ENCODE measurements at places on chromosomes 5 and 9.

- no peak for DNase-seq
Observed at GRCh38 chr5:6541256-6542013, 91.4 kb downstream of the NSUN2 start.

GRCh38 chr5:137283801-137284200 is 215.3 kb downstream of the SPOCK1 start:
- DNase-seq, result no peak

GRCh38 chr5:35853631-35854030 is 3.1 kb upstream of the IL7R start:
- DNase-seq, result peak; percentile 64

DNA sequence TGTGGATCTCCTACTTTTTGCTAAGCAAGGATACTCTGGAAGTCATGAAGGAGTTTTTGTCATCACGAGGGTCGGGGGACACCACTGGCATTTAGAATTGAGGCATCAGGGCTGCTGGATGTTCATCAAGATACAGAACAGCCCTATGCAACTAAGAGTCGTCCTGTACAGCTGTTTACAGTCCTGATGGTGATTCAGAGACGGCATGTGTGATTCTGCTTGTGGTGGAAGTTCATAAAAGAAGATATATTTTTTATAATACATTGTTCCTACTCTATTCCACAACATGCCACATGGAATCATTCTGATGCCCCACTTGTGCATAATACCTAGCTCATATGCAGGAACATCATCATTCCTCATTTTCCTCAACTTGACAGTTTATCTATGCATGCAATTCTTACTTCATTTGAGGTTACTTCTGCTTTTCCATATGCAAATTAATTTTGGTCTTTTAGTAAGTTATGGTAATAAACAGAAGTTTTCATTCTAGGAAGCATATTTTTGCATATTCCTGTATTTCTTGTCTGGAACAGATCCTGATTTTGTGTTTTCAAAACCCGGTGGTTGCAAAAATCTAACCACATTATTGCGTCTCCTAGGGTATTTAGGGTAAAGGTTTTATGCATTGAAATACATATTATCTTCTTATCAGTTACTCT is 155.2 kb downstream of the ARHGEF28 start:
- DNase-seq, result no peak

DNA sequence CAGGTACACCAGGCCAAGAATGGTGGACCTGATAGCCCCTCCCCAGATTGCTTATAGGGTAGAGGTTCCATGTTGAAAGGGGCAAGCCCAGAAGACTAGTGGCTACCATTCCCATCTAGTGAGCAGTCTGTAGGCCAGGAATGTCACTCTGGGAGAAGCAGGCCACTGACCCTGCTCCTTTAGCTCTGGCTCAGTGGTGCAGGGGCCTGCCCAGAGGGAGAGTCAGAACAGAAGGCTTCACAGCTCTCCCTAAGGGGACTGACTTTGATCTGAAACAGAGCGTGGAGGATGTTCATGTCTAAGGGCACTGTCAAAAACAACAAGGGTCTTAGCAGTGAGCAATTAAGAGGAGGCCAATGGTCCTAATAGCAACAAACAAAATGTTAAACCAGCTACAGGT is 81.7 kb downstream of the ZNF354C start:
- DNase-seq, result no peak

- no peak for DNase-seq
Observed at GRCh38 chr9:5642170-5642569, 13.3 kb downstream of the RIC1 start.

DNA sequence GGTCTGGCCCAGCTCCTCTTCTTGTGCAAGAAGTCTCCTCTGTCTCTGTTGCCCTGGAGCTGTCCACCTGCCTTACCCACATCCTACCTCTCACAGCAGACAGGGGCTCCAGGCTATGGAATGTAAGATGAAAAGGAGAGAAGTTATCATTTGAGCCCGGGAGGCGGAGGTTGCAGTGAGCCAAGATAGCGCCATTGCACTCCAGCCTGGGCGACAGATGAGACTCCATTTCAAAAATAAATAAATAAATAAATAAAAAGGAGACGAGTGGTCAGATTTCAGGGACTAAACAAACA is 37.5 kb upstream of the DENND4C start:
- DNase-seq, result no peak

- DNase-seq, result no peak
Observed at GRCh38 chr9:89475891-89476440, 21.9 kb downstream of the SEMA4D start.

DNA sequence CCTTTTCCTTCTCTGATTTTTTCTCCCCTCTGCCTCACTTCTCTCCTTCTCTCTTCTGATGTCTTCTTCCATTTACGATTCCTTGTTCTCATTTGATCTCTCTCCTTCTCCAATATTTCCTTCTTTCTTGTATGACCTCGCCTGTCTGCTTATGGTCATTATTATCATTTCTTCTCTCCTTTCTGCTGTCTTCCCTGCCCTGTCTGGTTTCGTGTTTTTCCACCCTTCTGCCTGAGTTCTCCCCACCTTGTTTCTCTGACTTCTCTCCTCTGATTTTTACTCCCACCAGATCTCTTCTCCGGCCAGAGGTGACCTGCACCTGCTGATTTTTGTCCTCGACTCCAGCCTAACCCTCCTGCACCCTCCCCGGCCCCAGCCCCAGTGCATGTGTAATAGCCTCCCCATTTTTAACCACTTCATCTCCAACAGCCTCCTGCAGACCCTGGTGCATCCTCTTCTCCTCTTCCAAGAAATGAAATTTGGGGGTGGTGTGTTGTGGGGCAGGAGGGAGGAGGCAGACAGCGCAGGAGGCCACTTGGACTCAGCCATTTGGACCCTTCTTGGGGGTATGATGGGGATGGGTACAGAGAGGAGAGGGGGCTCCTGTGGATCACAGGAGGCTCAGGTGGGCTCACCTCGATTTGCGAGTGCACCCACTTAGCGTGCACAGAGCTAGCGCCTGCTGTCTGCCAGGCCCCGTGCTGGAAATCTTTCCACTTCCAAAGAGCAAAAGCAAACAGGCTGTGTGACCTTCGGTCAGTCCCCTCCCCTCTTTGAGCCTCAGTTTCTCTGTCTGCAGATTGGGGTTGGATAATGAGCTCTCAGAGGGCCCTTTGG is 32.5 kb downstream of the GSN start:
- DNase-seq, result no peak

GRCh38 chr9:133887540-133888047 is 104.5 kb downstream of the VAV2 start:
- no peak for DNase-seq

- DNase-seq, result no peak
Observed at GRCh38 chr5:128228521-128228920, 145.0 kb downstream of the SLC12A2 start.

GRCh38 chr9:125529589-125530515 is 177.2 kb downstream of the MAPKAP1 start:
- no peak for DNase-seq

- DNase-seq, result no peak
Observed at GRCh38 chr9:91207397-91207728, 154.4 kb downstream of the AUH start.

- DNase-seq, result no peak
Observed at GRCh38 chr5:1733369-1733768, 66.3 kb downstream of the MRPL36 start.

DNA sequence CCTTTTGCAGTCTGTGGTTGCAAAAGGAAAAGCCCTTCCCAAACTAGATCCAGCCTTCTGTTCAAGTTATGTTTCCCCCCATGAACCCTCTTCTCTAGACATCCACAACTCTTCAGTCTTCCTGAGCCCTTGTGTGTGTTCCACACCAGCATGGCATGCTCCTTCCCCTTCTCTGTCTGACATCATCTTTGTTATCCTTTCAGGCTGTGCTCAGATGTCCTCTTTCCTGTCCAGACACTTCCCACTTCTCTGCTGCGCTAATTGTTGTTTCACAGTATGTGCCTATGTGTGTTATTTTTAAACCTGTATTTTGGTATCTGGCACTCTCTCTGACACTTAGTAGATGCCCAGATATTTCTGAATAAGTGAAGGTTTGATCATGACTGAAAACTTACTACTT is 38.2 kb downstream of the FOCAD start:
- DNase-seq, result no peak

DNA sequence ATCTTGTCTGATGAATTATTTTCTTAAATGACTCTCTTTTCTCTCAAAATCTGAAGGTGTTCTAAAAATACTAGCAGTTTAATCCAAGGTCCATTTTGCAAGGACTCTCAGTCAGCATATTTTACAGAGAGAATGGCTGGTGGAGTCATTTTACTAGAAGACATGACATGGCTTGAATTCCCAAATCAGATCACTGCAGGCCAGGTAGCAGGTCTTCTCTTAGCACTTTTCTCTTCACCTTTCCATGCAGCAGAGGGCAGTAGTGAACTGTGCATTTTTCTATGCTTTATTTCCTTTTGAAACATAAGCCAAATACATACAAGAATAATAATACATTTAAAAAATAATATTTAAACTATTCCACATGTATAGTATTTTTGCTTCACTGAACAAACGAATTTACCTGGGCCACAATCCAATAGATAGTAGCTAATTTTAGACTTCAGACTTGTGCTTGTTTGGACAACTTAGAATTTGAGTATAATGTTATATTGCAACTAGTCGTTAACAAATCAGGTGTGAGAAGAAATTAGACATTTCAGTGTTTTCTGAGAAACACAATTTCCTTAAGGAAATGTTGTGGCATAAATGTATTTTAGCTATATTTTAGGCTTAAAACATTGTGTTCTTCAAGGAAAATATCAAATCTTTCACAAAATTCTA is 289.4 kb upstream of the DAB2 start:
- no peak for DNase-seq

DNA sequence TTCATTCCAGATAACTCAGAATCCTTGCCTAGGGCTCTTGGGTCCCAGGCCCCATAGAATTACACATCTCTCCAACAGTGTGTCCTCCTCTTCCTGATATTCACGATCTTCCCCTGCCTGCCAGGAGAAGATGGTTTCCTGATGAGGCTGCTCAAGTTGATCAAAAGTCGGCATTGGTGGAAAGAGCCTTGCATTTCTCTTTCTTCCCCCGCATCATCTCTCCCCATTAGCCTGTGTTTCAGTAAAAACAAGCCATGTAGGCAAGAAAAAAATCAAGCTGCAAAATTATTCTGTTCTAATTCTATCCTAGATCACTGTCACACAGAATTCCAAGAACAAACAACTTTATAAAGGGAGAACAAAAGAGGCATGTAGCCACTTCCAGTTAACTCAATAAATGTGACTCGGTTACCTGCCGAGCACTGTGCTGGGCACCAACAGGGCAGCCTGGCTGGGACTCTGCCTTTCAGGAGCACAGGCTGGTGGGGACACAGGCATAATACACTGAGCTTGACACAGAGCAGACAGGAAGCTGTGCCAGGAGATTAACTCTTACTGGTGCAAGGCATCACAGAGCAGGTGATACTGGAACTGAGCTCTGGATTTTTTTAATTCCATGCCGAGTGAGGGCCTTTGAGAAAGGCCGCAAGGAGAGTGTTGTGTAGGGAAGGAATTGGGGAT is 25.6 kb downstream of the TMOD1 start:
- DNase-seq, result no peak

DNA sequence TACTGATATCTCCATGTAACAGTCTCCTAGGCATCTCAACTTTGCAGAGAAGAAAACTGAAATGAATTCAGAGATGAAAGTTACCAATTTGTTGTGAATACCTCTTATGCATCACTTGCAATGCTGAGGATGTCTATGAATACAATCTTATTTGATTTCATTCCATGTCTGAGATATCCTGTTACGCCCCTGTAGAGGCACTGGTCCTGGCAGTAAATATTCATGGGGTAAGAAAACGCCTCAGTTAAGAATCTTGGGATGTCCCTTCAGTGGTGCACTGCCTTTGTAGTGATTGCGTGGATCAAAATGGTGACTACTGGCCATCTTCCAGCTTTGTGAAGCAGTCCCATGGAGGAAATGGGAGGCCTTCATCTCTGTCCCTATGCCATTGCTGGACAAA is 229.1 kb upstream of the C9orf72 start:
- no peak for DNase-seq

GRCh38 chr5:33890131-33891032 is 1.4 kb downstream of the ADAMTS12 start:
- DNase-seq, result no peak

DNA sequence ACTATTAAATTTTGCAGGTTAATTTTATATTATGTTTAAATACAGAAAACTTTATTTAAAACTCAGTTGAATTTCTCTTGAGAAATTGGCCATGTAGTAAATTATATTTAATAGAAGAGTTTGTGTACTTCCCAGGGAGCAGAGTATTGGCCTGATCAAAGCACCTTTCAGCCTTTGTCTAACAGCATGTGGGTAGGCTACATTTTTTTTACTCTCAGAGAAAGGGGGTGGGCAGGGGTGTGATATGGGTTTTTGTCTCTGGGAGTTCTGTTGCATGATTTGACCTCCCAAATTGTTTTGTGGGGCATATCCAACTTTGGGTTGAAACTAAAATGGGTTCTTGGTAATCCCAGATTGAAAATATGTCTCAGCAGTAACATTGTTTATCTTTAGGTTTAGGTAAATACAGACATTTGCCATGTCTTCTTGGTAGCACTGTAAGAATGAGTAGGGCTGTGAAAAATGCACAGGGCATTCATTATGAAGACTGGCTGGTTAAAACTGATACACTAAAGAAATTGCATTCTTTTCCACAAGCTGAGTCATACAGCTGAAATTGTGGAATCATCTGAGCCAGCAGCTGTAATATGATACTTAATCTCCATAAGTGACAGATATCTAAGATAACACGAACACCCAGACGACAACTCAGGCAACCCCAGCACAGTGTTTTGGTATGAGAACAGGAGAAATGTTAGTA is 75.4 kb upstream of the CDKN2B start:
- DNase-seq, result no peak

DNA sequence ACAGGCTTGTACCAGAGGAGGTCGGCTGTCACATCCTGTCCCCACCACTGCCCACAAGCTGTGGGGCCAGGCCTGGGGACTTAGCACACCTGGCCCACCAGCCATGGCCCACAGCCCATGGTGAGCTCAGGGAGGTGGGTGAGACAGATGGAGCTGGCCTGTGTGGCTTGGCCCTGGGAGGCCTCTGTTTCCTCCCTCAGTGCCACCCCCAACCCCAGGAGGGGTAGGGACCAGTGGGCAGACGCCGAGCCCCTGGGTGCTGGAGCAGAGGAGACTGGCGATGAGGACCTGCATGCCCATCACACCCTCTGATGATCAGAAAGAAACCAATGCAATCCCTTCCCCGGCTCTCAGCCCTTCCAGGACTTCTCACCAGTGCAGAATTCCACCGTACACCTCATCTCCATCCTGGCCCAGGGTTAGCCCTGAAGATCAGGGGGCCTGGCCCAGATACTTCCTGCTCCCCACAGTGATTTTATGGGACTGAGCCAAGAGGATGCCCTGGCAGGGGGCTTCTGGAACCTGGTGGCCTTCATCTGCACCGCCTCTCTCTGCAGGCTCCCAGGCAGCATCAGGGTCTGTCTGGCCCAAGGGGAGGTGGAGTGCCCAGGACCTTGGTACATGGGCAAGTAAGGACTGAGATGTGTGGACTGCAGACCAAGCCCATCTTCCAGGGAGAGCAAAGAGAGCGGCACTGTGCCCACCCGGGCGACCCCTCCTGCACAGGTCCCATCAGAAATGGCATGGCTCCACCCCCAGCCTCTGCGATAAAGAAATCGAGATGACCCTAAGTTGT is 16.9 kb upstream of the NKD2 start:
- no peak for DNase-seq
